A549 treated with GW870086 at 1 μM for 4 hours (cell line): ENCODE measurements at places on chromosomes 11 and 22. TPM values are rescaled to one million over a fixed set of nuclear protein-coding genes. Genes with fewer than 3 reads are reported as not detected.

PRRG4 gene
- 1.5 to 2.4 TPM (median 2.0 TPM) in 5 replicates for total RNA-seq

CCDC89 gene
- not detected in 5 replicates for total RNA-seq

MYRF gene
- 15.9 to 22.9 TPM (median 20.8 TPM) in 5 replicates for total RNA-seq

ADAMTS15 gene
- total RNA-seq = 5.1 to 8.5 TPM (median 7.0 TPM) in 5 replicates

DDX6 gene
- total RNA-seq = 19.0 to 31.5 TPM (median 24.5 TPM) in 5 replicates

PGA4 gene
- not detected in 5 replicates for total RNA-seq

SAA4 gene
- not detected in 5 replicates for total RNA-seq

P2RX3 gene
- 0.08 to 0.17 TPM (median 0.11 TPM) in 4 of 5 replicates, not detected in the other for total RNA-seq

RIMBP3C gene
- total RNA-seq = 0.11 to 0.37 TPM (median 0.24 TPM) in 5 replicates

SIRT3 gene
- total RNA-seq = 19.2 to 22.3 TPM (median 21.1 TPM) in 5 replicates

FERMT3 gene
- total RNA-seq = 0.64 to 3.3 TPM (median 1.0 TPM) in 5 replicates

PDGFB gene
- total RNA-seq = 4.3 to 5.5 TPM (median 4.7 TPM) in 5 replicates

FAT3 gene
- total RNA-seq = 0.21 to 0.87 TPM (median 0.59 TPM) in 5 replicates

PANX3 gene
- not detected in 5 replicates for total RNA-seq

FZD4 gene
- total RNA-seq = 0.67 to 1.5 TPM (median 1.3 TPM) in 5 replicates

TMPRSS6 gene
- 0.03 TPM in 2 of 5 replicates, not detected in the others for total RNA-seq

PNPLA5 gene
- total RNA-seq = not detected in 5 replicates

KCTD14 gene
- total RNA-seq = 1.7 to 2.1 TPM (median 2.0 TPM) in 5 replicates

TOMM22 gene
- total RNA-seq = 62.0 to 81.3 TPM (median 72.3 TPM) in 5 replicates
